ENCODE measurements at places on chromosomes 5 and 9.

DNA sequence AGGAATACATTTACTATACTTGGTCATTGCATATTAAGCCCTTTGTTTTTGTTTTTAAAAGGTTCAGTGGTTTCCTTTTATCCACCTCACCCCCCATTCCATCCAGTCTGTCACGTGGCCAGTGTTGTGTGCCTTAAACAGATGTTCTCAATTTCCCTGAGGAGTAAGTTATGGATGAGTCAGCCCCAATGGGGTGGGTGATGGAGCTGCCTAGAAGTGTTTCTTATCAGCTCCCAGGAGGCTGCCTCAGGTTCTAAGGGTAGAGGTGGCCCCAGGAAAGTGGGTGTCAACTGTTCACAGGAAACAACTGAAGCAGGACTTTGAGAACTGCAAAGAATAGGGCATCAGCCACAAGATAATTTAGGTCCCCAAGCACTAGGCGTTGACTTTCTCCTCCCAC lies 41.1 kb downstream of the ACTBL2 start:
- no peak for DNase-seq

DNA sequence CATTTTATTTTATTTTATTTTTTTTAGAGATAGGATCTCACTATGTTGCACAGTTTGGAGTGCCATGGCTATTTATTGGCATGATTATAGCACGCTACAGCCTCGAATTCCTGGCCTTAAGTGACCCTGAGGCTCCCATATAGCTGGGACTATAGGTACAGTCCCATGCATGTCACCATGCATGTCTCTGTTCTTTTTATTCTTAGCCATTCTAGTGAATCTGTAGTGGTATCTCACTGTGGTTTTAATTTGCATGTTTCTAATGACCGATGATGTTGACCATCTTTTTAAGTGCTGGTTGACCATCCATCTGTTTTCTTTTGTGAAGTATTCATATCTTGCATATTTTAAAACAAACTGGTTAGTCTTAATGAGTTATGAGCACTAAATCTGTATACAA lies 76.1 kb downstream of the SLC44A1 start:
- DNase-seq: no peak

- DNase-seq: no peak
These were observed 72.5 kb upstream of the RASA1 start for GRCh38 chr5:87195104-87195591.

DNA sequence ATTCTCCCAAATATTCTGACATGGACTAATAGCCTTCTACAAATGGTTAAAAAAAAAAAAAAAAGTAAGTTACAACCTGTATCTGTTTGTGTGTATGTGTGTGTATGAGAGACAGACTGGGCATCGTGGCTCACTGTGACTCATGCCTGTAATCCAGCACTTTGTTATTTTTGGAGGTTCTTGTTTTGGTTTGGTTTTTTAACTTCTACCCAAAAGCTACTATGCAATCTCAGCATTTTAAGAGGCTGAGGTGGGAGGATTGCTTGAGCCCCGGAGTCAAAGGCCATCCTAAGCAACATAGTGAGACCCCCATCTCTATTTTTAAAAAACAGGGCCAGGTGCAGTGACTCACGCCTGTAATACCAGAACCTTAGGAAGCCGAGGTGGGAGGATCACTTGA lies 17.6 kb upstream of the HAVCR1 start:
- no peak for DNase-seq
